ENCODE measurements at places on chromosomes 13 and 19.

GRCh38 chr19:46160233-46160775, 12.3 kb downstream of the IGFL2 start:
- no peak for DNase-seq

- no peak for DNase-seq
These were observed 149.5 kb downstream of the PTPRS start for GRCh38 chr19:5191091-5191490.

DNA sequence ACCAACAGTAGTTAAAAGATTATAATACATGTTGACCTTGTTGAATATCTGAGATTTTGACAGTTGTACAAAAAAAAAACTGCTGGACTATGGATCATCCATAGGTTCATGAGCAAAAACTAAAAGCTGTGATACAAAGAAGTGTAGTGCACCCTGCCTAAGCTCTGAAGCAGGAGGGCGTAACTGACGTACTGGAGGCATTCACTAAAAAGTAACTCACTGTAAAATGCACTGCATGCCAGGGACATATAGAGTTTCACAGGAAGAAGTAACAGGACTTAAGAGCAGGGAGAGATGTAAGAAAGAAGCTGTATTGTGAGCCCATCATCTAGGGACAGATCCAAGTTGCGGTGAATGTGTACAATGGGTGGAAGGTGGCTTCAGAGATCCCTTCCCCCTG, 177.9 kb downstream of the IRS2 start:
- DNase-seq = no peak

GRCh38 chr13:62113179-62113578, 697.5 kb upstream of the PCDH20 start:
- no peak for DNase-seq

- DNase-seq = no peak
These were observed 6.5 kb upstream of the CIRBP start for GRCh38 chr19:1262623-1263123.

GRCh38 chr19:17642656-17643055, 45.5 kb downstream of the UNC13A start:
- DNase-seq = no peak

GRCh38 chr13:24254146-24254841, 55.1 kb upstream of the C1QTNF9 start:
- DNase-seq = no peak

- no peak for DNase-seq
These were observed 147.2 kb downstream of the FLT1 start for GRCh38 chr13:28347456-28348371.

DNA sequence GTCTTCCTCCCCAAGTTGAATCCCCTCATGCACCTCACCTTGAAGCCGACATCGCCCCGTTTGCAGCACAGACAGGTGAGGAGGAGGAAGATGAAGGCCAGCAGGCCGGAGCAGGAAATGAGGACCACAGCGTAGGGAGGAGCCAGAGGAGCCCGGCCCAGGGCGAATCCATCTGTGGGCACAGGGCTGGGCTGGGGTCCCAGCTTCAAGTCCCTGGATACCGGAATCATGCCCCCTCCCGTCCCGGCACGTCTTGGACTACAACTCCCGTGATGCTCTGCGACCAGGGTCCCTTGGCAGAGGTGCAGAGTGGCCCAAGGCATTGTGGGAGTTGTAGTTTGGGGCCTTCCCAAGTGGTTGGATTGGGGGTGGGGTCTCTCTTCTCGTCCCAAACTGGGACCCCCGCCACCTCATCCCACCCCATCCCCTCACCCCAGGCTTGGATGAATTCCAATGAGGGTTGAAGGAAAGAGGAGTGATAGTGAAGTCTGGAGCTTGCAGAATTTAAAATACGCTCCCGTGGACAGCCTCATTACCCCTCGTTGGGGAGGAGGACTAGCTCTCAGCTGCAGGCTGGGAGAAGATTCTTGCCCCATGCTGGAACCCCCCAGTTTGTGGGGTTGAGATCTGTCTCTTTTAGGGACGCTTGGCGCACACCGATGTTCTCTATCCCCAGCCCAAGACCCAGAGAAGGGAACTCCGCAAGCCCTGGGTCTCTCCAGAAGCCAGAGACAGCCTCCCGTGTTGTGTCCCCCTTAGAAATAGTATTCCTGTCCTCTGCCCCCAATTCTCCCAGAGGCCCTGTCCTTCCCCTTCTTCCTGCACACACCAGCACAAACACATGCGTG, 990 bp downstream of the LMTK3 start:
- DNase-seq = peak; percentile 60

DNA sequence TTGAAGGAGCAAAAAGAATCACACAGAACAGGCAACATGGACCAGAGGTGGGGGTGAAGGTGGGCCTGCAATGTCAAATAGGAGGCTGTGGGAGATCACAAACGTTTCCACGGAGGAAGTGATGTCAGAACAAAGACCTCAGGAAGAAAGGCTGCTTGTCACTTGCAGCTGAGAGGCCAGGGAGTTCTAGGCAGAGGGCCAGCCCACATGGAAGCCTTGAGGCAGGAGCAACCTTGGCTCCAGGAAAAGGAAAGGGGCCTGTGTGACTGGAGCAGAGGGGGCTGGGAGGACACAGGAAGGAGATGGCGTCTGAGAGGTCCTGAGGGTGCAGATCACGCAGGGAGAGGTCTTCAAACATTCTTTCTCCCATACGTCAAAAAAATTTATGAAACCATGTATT, 16.3 kb downstream of the ZNF160 start:
- no peak for DNase-seq

DNA sequence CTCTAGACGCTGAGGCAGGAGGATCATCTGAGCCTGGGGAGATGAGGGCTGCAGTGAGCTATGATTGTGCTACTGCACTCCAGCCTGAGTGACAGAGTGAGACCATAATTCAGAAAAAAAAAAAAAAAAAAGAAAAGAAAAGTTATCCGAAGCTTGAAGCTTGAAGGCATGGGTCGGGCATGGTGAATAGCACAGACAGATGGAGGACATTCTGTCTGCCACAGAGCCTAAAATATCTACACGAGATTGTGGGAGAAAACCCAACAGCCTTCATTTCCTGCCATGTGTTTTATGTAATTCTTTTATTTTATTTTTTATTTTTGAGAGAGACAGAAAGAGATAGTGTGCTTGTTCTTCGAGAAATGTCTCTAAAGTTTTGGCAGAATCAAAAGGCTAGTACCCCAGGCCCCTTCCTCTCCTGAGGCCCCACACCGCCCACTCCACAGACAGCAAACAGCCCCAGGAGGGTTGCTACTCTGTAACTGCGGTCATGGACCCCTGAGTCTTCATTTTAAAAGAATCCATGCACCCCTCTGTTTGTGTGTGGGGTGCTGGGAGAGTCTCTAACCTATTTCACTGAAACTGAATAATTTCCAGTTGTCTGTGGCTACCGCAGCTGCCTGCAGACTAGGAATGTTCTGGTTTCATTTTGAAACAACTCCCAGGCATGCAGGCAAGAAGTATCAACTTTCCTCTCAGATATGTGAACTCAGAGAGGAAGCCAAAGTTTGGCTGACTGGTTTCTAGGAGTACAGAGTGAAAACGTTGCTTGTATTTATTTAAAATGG, 38.4 kb upstream of the RCBTB2 start:
- DNase-seq = no peak

GRCh38 chr19:2308114-2308556, at the start of gene LINGO3:
Gene LINGO3, minus strand, starts transcription at chr19:2308154. Its CDS starts 16,378 bp downstream, at chr19:2291776.
- DNase-seq = no peak

DNA sequence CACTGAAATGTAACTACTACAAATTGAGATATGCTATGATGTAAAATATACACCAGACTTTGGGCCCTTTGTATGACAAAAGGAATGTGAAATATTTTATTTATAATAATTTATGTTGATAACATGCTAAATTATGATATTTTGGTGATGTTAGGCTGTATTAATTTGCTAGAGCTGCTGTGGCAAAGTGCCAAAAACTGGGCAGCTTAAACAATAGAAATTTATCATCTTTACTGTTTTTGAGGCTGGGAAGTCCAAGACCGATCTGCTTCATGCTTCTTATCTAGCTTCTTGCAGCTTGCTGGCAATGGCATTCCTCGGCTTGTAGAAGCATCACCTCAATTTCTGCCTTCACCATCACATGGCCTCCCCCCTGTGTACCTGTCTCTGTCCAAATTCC, 245.0 kb downstream of the GPC5 start:
- no peak for DNase-seq

DNA sequence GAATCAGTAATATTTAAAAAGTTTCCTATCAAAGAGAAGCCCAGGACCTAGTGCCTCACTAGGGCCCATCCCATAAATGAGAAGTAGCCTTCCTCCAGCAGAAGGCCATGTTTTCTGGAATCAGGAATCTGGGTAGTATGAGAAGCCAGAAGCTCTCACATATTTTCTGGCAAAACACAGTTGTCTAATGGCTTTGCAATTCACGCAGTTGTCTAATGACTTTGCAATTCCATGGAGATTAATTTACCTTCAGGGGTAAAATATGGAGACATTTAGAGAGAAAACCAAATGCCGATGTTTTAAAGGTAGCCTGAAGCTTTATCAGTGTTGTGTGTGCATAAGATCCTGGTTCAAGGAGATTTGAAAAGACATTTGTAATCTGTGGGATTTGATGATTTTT, 29.8 kb upstream of the SIAH3 start:
- DNase-seq = no peak

GRCh38 chr19:55082020-55082851, 6.6 kb downstream of the EPS8L1 start:
- peak; percentile 39 for DNase-seq

GRCh38 chr19:7743425-7743841, 3.9 kb downstream of the CD209 start:
- DNase-seq = no peak

DNA sequence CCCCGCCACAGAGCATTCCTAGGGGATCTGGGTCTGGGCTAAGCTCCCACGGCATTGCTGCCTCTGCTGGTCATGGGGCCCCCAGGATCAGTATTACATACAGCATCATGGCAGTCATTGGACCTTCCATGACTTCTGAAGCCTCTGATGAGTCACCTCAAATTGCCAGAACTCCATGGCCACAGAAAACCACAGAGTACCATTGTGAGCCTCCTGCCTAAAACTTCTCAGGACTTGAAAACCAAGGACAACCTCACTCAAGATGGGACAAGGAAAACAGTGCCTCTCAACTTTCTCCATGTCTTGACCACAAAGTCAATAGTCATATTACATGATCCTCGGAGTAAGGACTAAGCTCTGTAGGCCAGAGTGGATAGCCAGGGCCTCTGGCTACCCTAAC, 306.0 kb downstream of the GPC5 start:
- no peak for DNase-seq

GRCh38 chr19:42023121-42023942, 29.3 kb upstream of the ATP1A3 start:
- DNase-seq = no peak

GRCh38 chr13:50224534-50224933, 209.3 kb downstream of the KCNRG start:
- DNase-seq = no peak

DNA sequence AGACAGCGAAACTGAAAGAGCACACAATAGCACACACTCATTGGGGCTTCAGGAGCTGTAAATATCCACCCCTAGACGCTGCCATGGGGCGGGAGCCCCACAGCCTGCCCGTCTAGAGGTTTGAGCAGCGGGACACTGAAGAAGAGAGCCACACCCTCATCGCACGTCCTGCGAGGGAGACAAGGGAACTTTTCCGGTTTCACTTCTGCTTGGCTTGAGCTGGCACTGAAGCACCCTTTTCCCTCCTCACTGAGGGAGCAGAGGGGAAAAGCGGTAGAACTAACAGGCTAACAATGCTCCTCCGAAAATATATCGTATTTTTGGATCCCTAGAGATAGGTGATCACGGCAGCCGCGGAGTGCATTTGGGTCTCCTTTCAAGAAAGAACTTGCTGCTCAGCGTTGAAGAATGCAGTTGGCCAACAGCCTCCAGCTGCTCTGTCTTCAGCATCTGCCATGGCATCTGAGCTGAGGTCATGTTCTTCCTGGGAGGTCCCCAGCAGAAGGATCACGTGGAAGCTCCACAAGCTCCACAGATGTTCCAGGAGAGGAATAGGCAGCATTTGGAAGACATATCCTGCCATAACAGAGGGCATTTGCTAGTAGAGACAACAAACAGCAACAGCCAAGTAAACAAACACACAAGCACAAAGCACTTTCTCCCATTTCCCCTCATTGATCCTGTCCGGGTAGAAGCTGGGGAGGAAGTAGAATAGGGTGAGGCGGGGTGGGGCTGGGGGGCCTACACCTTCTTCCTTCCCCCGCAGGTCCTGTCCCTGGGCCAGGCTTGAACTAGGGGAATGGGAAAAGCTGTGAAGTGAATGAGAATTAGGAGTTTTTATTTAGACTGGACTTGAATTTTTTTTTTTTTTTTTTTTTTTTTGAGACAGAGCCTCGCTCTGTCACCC, 44.8 kb upstream of the ALOX5AP start:
- DNase-seq = no peak

DNA sequence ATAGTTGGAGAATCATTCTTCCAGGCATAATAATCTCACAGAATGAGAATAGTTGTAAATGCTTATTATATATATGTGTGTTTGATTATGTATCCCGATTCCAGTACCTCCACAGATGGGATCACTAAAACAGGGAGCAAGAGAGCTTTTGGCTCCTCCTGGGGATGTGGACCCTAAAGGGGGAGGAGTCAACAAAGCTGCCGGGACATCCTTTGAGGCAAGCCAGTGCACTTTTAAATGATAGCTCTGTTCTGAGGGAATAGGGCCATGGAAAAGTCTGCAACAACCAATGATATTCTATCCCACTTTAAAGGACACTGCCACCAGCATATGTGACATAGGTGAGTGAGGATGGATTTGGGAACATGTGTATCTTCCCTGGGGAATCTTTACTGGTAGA, 40.8 kb downstream of the SLITRK5 start:
- no peak for DNase-seq

DNA sequence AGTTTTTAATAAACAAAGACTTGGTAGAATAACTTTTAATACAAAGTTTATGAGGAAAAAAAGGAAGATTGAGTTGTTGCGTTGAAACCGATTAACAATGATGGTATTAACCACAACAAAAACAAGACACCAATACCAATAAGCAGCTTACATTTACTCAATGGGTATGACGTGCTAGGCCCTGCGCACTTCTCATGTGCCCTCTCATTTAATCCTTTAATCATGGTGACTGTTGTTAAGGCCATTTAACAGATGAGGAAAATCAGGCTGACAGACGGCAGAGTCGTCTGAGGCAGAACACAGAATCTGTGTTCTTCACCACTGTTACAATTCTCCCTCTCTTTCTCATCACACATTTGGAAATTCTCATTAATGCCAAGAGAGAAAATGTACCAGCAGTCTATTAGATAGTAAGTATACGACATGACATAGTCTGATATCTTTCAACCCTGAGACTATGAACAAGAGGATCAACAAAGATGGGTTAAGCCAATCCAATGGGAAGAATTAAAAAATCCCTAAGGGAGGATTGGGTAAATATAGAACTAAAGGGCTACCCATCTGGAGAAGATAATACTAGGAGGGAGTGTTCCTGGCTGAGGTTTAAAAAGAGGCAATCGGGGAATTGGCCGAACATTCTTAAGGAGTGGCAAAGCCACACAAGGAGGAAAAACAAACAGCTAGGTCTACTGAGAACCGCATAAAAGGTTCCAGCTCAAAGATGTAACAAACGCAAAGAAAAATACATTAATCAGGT, 54.0 kb downstream of the DOCK9 start:
- DNase-seq = no peak
